NCI-H526 (cell line): ENCODE measurements at places on chromosomes 3 and 15.

DNA sequence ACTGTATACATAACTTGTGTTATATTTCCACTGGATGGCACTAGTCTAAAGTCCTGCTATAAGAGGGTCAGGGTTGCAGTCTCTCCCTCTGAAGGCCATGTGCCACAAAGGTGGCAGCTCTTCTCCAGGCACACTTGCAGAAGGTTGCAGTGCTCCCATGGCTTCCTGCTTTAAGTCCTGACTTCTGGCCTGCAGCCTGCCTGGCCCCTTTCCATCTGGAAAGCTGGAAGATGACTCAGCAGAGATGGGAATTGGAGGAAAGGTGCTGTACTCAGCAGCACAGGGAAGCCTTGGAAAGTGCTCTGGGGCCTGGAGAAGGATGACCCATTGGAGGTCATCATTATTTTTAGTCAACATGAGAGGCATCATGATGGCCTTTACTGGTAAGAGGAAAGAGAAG is 40.9 kb upstream of the MRPL3 start:
- DNase-seq: no peak

DNA sequence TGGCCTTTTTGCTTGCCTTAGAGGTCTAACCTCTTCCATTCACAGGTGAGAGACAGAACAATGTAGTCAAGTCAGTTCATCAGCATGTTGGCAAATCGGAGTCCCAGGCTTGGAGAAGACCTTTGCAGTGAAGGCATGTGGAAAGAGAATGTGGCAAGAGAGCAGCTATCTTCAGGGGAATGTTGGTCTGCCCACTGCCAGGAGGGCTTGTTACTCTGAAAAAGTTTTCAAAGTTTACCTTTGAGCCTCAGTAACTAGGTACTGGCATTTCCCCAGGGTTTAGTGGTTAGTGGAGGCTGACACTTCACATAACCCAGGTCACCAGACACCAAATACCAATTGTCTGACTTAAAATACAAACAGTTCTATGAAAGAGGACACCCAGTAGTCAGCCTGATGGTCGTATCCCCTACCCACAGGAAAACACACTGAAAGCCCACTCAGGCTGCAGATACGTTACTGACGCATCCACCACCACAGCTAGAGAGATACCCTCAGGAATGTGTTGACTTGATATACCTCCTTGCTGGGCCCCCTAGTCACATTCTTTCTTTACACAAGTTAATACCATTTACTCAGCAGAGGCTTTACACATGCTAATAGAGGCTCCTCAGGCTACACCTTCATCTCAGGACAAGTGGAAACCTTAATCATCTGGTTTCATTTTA is 9.7 kb upstream of the ARID3B start:
- DNase-seq: no peak

GRCh38 chr3:193593668-193594030 is 641 bp downstream of the OPA1 start:
- peak; percentile 57 for DNase-seq

- DNase-seq: no peak
Observed at GRCh38 chr3:180420804-180421203, 181.2 kb upstream of the TTC14 start.

DNA sequence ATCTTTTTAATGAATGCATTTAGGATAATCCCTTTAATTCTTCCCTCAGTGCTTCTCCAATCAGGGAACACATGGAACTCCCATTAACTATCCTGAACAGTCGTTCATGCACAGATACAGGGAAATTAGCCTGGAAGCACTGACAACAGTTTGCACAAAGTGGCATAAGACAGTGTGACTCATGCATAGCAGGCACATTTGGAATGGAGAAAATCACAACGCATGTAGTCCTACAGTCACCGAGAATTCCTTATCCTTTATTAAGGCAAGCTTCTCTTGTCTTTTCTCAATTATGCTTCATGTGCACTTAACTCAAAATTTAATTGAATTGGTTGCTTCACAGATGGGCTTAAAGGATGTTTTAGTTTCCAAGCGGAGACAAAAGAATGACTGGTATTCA is 155.0 kb upstream of the CRBN start:
- no peak for DNase-seq

- DNase-seq: no peak
Observed at GRCh38 chr15:25407950-25408349, 30.9 kb downstream of the UBE3A start.

DNA sequence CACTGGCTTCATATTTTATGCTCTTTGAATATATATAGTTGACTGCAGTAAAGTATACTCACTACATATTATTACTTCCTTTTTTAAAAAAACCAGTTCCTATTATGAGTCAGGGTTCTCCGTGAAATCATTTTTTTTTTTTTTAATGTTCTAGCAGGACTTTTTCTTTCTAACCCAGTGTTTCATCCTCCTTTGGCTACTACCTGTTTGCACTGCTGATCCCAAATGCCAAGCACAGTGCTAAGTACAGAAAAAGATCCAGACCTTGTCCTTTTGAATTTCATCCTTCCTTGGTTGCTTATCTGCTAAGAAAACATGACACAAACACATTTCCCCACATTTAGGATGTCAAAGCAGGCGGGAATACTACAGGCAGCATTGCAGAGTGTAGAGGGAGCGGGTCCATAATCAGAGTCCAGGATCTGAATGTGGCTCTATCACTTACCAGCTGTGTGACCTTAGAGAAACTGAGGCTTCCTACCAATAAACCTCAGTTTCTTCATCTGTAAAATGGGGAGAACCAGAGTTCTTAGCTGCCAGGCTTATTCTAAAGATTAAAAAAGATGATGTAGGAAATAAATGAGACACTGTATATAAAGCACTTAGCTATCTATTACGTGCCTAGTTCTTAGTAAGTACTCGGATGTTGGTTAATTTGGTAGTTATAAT is 37.2 kb upstream of the ANPEP start:
- no peak for DNase-seq

- DNase-seq: no peak
Observed at GRCh38 chr3:9736831-9737230, 5.3 kb downstream of the BRPF1 start.

- DNase-seq: no peak
Observed at GRCh38 chr3:195555110-195555509, 12.0 kb upstream of the PPP1R2 start.

DNA sequence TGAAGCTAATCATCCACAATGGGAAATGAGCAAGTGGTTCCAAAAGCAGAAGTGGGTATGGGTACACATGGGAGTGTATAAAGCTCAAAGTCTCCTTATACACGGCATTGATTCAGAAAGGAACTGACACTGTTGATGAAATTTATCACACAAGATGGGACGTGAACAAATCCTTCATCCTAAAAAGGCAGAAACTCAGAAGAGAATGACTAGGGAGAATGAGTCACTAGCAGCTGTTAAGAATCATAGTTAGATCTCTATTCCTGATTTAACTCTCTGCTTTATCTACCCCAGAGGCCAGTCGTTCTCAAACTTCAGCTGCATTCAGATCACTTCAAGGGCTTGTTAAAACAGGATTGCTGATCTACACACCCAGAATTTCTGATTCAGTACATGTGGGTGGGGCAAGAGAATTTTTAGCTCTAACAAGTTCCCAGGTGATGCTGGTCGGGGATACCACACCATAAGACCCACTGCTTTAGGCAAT is 97.7 kb upstream of the PHLDB2 start:
- DNase-seq: no peak

DNA sequence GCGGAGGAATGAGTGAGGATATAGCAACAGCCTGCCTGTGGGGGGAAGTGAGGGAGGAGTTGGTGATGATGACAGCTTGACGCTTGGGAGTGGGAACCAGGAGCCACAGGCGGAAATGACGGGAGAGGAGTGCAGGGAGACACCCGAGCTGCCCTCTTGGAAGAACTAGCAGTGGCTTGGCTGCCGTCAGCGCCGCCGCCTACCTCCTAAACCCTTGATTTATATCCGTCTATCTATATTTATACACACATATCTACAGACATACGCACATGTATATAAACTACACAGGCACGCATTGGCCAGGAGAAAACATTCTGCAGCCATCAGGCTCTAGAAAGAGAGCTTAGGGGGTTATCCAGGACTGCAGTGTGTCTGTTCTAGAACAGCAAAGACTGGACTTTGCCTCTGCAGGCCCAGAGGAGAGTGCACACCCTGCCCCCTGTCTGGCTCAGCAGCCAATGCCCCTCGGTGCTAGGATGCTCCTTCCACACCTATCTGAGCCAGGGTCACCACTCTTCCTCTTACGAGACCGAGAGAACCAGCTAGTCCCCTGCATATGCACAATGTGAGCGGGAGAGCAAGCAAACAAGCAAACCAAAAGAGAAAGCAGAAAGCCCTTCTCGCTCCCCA is 45.3 kb upstream of the MAGEF1 start:
- DNase-seq: peak; percentile 63

DNA sequence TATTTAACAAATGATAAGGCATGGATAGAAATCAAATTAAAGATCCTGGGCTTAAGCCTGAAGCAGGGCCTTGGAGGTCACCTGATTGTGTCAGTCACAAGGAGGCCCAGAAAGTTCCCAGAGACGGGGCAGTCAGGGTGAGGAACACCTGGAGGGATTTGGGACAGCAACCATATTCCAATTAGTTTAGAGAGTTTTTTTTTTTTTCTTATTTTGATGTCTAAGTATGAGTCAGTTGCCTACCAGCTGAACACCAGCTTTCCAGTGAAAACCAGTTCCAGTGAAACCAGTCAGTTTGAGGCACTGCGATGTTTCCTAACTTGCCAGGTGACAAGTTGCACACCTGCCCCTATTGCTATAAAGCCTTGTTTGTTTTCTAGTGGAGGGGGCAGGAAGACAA is 350.7 kb upstream of the AZI2 start:
- no peak for DNase-seq

DNA sequence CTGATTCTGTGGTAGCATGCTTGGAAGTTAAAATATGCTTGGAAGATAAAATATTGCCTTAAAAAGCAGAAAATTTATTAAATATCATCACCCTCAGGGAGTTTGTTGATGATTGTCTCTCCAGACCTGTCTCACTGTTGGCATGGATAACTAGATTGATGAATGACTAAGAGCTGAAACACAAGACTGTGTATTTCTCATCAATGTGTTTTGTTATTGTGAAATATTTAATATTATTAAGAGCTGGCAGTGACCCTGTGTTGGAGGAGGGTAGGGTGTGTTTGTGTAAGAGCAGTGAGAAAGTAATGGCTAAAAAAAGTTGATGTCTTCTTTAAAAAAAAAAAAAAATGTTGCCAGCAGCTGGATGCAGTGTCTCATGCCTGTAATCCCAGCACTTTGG is 82.2 kb downstream of the ITPR1 start:
- no peak for DNase-seq

- no peak for DNase-seq
Observed at GRCh38 chr3:63400246-63400860, 122.2 kb downstream of the SYNPR start.

DNA sequence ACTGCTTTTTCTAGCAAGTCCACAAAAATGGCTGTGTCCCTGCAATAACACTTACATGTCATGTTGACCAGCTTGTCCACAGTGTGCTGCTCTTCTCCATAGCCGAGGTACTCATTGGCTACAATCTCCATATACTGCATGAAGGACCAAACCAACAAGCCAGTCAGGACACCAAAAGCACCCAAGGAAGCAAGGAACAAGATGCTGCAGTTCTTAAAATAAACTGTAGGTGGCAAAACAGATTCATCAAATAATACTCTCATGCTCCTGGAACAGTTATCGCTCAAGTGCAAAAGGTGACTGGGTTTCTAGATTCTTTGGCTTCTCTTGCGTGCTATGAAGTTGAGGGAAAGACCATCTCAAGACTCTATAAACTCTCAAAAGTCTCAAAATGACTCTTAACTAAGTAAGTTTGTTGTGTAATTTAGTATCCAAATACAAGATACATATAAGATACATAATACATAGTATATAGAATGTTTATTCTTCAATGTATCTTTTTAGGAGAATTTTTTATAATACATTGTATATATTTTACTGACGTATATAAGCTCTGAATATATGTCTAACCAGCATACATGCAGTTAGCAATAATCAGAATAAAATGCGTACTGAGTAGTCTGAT is 57.0 kb downstream of the NEK10 start:
- peak; percentile 81 for DNase-seq
